ENCODE measurements at places on chromosomes 16 and 17.

- peak; percentile 41 for DNase-seq
Observed at GRCh38 chr17:38605841-38606645, at the start of gene SRCIN1. Gene SRCIN1 (minus strand): TSS chr17:38605952. CDS start chr17:38605705, 247 bp downstream.

- no peak for DNase-seq
Observed at GRCh38 chr17:48747445-48748363, 19.2 kb upstream of the HOXB13 start.

- DNase-seq: no peak
Observed at GRCh38 chr16:1557576-1557975, 24.1 kb downstream of the TMEM204 start.

DNA sequence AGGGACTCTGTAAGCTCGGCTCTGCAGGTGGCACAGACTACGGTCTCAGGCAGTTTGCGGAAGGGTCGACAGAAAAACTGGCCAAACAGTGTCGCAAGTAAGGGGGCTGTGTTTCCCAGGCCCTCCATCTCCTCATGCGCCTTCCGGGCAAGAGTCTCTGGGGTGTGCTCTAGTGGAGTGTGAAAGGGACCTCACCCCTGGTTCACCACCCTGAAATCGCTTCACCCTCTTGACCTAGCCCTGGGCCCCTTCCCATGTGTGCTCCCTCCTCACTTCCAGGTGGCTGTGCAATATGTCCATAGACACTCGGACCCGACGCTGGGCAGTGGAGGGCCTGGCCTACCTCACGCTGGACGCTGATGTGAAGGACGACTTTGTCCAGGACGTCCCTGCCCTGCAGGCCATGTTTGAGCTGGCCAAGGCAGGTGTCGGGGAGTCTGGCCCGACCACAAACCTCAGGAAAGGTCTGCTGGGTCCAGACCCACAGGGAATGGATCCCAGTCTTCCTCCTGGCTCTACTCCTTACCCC lies 22.3 kb downstream of the UNC45B start:
- no peak for DNase-seq

GRCh38 chr17:77436058-77436442 lies 295.3 kb downstream of the SEC14L1 start:
- DNase-seq: no peak

DNA sequence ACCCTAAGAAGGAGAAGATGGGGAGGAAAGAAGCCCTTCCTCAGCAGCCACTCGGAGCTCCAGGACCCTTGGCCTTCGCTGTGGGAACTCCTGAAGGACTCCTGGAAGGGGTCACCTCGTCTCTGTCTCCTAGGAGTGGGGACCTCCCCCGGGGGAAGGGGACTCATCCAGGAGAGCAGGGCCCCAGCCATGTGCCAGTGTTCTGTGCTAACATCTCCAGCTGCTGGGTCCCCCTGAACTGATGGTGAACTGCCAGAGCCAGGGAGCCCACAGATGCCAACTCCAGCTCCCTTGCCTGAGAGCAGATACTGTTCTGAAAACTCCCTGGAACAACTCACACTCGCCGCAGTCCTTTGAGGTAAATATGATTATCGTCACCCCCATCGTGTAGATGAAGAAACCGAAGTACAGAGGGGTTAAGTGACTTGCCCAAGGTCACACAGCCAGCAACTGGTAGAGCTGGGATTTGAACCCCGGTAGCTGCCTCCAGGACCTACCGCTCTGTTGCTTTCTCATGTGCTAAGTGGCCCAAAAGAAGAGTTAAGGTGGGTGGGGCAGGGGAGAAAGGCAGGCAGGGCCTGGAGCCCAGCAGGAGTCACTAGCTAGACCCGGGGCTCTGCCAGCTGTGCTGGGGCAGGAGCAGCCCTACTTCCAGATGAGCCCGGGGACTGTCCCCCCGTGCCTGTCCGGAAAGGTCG lies 10.5 kb downstream of the TIMM22 start:
- DNase-seq: no peak

DNA sequence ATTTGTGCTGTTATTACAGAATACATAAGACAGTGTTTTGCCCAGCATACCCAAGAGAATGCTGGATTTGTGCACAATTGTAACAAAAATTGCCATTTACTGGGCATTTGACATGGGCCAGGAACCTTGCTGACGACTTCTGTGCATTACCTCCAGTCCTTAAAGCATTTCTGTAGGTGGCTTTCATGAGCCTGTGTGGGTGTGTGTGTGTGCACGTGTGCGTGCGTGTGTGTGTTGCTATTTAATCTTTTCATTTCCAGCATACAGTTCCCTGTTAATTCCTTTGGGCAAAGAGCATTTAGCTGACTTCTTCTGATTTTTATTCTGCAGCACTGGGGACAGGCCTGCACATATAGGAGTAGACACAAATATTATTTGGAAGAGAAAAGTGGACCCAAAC lies 134.4 kb downstream of the CYLD start:
- DNase-seq: no peak

DNA sequence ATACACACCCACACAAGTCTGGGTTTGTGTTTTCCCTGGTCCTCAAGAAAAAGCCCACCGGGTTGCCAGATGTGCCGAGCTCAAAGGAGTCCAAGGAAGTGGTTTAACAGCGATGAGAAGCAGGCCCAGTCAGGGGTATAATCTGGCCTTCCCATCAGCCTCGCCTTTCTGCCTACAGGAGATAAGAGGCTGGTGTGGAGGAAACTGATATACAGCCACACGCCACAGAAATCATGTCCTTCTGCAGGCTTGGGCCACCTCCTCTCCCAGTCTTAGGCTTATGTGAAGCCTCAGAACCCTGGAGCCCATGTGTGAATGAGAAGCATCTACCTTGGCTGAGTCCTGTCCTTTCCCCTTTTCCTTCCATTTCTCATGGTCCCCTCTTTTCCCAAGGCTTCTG lies 43.6 kb upstream of the MMP2 start:
- no peak for DNase-seq

DNA sequence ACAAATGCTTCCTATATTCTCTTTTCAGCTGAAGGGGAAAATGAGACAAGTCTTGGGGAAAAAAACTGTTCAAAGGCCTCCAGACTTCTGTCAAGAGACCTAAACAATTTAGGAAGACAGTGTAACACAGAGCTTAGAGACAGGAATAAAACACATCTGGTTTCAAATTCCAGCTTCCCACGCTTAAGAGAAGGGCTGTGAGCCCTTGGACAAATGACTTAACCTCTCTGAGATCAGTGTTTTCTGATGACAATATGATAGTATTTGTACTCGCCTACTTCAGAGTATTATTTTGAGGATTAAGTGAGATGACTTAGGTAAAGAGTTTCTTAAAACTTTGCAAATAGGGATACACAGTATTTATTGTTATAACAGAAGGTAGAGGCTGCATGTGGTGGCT lies 29.5 kb downstream of the SMURF2 start:
- no peak for DNase-seq

GRCh38 chr17:40909351-40909750 lies 24.3 kb upstream of the KRT20 start:
- peak; percentile 85 for DNase-seq

GRCh38 chr16:72434159-72434558 lies 262.2 kb upstream of the PMFBP1 start:
- no peak for DNase-seq

DNA sequence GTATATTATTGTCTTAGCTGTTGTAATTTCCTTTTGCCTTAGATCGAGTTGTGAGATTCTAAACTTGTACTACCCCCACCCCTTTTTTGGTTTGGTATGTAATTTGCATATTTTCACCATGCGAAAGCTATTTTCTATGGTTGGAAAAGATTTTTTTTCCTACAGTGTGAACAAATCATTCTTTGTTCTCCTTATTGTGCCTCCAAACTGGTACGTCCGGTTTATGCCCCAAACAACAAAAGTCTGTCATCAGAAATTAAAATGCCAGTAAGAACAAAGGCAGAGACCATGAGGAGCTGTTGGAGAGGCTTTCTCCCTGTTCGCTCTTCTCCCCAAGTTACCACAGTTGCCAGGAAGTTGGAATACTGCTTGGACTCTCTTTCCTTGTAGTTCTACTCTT lies 66.1 kb downstream of the BCAS3 start:
- DNase-seq: no peak

DNA sequence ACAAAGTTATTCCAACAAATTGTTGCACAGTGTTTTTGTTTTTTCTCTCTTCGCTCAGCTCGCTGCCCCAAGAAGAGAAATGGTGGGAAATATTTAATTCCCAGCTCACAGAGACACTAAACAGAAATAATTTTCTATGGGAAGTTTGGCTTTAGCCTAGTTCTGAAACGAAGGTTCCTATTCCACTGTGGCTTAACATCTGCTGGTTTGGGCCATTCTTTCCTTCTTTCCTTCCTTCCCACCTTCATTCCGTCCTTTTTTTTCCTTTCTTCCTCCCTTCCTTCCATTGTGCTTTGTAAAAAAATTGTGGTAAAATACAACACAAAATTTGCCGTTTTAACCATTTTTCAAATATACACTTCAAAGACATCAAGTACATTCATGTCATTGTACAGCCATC lies 393.5 kb upstream of the SOX9 start:
- DNase-seq: no peak

DNA sequence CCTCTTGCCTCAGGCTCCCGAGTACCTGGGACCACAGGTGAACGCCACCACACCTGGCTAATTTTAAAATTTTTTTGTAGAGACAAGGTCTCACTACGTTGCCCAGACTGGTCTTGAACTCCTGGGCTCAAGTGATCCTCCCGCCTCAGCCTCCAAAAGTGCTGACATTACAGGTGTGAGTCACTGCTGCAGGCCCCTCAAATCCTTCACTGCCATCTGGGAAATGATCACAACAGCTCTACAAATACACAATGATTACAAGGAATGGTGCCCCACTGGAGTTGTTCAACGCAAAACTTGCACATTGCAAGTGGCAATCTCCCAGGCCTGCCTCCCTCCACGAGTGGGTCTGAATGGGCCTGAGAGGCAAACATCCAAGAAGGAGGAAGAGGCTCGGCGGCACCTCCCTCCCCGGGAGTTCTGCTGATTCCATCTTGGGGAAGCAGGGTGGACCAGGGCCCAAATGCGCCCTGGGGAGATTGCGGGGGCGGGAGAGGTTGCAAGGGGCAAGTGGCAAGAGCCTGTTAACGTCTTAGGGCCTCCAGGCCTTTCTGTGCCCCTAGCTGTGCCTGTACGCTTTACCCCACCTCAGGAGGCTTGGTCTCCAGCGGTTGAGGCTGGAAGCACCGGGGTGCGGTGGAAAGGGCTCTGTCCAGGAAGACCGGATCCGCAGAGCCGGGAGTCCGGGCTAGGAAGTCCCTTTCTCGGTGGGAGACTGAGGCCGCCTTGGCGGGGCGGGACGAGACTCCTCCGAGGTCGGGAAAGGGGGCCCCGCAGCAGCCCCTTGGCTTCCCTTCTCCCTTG lies 656 bp upstream of the IGFBP4 start:
- DNase-seq: peak; percentile 40

DNA sequence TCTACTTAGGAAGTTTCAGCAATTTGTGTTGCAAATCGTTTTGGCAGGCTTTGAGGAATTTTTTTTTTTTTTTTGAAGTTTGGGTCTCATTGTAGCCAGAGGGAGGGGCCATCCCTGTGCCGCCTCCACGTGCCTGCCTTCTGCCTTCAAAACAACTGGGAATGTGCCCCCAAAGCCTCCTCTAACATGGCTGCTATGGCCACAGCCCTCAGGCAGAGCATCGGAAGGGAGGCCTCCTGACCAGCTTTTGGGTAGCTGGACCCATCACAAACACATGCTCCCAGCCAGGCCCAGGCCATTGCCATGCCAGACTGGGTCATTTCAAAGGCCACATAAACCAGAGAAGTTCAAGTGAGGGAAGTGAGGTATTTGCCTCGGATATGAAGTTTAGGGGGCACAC lies 21.5 kb downstream of the C16orf82 start:
- no peak for DNase-seq

DNA sequence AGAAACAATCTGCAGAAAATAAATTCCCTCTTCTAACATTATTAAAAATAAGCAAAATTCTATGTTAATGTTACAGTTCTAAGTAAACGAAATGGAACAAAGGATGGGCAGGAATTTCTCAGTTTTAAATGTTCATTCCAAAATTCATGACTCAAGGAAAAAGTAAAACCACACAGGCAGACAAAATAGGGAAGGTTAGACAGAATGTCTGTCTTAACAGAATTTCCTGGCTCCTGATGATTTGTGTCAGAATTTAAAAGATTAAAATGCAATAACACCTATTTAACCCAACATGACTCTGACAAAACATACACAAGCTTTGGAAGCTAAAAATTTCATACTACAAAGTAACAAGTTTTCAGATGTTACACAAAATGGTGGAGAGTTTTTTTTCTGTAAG lies 42.8 kb downstream of the SPOP start:
- DNase-seq: no peak

DNA sequence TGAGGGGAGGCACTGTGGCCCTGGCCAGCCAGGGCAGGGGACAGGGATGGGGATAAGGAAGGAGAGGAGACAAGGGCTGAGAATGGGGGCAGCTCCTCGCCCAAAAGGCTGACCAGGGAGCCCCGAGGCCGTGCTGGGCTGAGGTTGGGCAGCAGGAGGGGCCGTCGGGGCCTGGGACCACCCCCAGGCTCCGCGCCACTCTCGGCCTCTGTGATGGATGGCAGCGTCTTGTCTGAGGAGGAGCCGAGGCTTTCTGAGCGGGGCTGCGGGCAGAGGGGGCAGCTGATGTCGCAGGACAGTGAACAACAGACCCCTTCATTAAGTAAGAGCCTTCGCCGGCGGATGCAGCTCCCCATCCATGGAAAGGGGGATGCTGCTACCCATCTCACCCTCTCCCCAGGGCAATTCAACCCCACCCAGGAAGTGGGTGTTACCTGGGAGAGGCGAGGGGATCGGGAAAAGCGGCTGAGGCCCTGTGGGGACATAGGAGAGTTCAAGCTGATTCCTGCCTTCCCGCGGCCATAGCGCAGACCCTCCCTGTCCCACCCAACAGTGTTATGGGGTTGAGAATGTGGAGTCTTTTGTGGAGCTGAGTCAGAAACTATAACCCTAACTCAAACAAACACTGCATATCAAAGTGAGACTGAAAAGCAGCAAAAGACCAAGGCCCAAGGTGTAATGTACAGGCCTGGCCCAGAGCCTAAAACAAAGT lies 9.1 kb upstream of the RAB5C start:
- no peak for DNase-seq

GRCh38 chr16:79929260-79929965 lies 328.9 kb upstream of the MAF start:
- DNase-seq: no peak

DNA sequence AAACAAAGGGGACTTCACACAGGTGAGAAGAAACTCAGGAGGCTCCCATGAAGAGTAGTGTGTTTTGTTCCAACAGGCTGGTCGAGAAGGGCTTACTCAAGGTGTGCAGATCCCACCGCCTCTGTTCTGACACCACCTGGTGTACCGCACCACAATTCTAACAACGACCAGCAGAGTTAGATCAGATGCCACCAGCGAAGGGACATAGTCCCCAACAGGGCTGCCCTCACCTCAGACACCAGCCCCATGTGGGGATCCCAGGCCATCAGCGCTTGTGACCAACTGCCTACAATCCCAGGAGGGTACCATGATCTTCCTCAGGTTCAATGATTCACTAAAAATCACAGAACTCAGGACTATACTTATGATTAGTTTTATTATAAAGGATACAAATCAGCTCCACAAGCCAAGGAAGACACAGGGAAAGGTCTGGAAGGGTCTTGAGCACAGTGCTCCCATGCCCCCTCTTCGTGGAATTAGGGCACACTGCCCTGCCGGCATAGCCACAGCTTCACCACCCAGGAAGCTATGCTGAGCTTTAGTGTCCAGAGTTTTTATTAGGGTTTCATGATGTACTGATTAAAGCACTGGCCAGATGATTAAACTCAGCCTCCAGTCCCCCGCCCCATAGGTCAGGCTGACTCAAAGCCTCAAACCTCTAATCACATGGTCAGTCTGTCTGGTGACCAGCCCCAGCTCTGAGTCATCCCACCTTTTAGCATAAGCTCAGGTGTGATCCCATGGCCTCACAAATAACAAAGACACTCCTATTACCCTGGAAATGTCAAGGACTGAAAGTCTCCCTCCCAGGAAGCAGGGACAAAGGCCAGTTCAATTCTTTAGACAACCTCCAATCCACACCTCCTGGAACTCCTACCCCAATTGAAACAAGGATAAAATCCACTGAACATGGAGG lies 26.0 kb downstream of the TRIM25 start:
- no peak for DNase-seq

All from NCI-H510A treated with DMSO at 0.1 percent for 48 hours (cell line).